ENCODE measurements at places on chromosomes 11 and 22.

DNA sequence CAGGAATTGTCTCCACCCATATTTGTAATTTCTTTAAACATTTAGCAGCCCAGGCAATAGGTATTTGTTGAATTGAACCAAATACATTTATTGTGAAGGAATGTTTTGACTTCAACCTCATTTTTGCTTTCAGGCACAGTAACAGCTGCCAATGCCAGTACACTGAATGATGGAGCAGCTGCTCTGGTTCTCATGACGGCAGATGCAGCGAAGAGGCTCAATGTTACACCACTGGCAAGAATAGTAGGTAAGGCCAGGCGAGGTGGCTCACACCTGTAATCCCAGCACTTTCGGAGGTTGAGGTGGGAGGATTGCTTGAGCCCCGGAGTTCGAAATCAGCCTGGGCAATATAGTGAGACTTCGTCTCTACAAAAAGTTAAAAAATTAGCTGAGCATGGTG, 20.9 kb downstream of the ACAT1 start:
- DNase-seq = no peak

- no peak for DNase-seq
Observed at GRCh38 chr11:117820071-117820470, 4.5 kb downstream of the FXYD2 start.

GRCh38 chr11:77512092-77512491, 38.2 kb upstream of the PAK1 start:
- no peak for DNase-seq

DNA sequence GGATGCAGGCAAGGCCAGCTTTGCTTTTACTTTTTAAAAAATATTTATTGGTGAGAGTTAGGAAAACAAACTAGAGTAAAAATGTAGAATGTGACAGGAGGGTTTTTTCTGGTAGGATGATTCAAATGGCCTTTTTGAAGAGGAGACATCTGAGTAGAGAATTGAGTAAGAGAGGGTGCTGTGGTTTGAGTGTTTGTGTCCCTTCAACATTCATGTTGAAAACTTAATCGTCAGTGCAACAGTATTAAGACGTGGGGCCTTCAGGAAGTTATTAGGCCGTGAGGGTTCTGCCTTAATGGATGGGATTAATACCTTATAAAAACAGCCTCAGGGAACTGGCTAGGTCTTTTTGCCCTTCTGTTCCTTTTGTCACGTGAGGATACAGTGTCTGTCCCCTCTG, 288.8 kb upstream of the C11orf87 start:
- DNase-seq = no peak
